Transverse colon (tissue), 4 donors: ENCODE measurements at places on chromosomes 3 and 15. TPM values are rescaled to one million over a fixed set of nuclear protein-coding genes. Genes with fewer than 3 reads are reported as not detected.

AP3S2 gene
- 20.9 TPM for total RNA-seq

SOX14 gene
- not detected for total RNA-seq

SI gene
- 24.8 TPM for total RNA-seq

ANKRD34C gene
- total RNA-seq, result not detected

MKRN2OS gene
- total RNA-seq, result 3.8 TPM

GPR160 gene
- 148 TPM for total RNA-seq

OSTN gene
- total RNA-seq, result 0.16 TPM

CFAP91 gene
- total RNA-seq, result 5.4 TPM

PLA2G4E gene
- total RNA-seq, result 0.32 TPM

KCNH8 gene
- 1.00 TPM for total RNA-seq

PTPN9 gene
- 29.5 TPM for total RNA-seq

ALS2CL gene
- total RNA-seq, result 67.5 TPM

CHRD gene
- total RNA-seq, result 2.7 TPM

UBL7 gene
- total RNA-seq, result 157 TPM

FOXB1 gene
- total RNA-seq, result not detected

SIN3A gene
- 88.0 TPM for total RNA-seq

BCL2A1 gene
- total RNA-seq, result 3.0 TPM

RBP2 gene
- not detected for total RNA-seq

EEF1AKMT4 gene
- 7.3 TPM for total RNA-seq

EPM2AIP1 gene
- 22.9 TPM for total RNA-seq

C3orf52 gene
- 35.8 TPM for total RNA-seq

LRRC31 gene
- 45.7 TPM for total RNA-seq

PLSCR5 gene
- not detected for total RNA-seq

PTH1R gene
- total RNA-seq, result 0.60 TPM

FETUB gene
- not detected for total RNA-seq

ELL3 gene
- 23.9 TPM for total RNA-seq

STRIT1 gene
- not detected for total RNA-seq

HDGFL3 gene
- total RNA-seq, result 2.8 TPM

CATSPER2 gene
- total RNA-seq, result 15.7 TPM

GALK2 gene
- 42.6 TPM for total RNA-seq

SPESP1 gene
- total RNA-seq, result 2.5 TPM

NAALADL2 gene
- 22.7 TPM for total RNA-seq

UROC1 gene
- not detected for total RNA-seq

SCAANT1 gene
- total RNA-seq, result not detected

MAGI1 gene
- total RNA-seq, result 50.8 TPM

PLSCR2 gene
- 1.3 TPM for total RNA-seq

RGMA gene
- total RNA-seq, result 53.3 TPM

HIGD2B gene
- not detected for total RNA-seq

TRANK1 gene
- total RNA-seq, result 91.5 TPM

HERC2 gene
- 182 TPM for total RNA-seq

SEC11A gene
- total RNA-seq, result 19.9 TPM

DAZL gene
- total RNA-seq, result not detected
